Fibroblast of skin of back (primary cell): ENCODE measurements at places on chromosomes 12 and 14.
A peak's percentile ranks its signal among the peaks of the same experiment; 100 is the strongest.

DNA sequence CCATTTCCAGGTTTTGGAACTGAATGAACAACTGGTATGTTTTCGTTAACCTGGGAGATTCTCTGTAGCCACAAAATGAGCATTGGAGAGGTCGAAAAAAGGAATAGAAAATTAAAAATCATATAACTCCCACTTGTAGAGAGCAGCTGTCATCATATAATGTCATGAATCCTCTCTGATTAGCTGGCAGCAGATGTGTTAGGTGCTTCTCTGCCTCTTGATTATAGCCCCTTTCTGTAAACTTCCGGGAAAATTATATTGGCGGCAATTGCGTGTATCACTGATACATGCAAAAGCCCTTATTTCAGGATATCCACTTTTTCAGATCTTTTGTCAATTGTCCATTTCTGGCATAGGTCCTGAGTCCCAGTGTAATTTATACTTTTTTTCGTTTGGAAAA lies 31.7 kb downstream of the FGD4 start:
- DNase-seq, result no peak

- DNase-seq, result no peak
Observed at GRCh38 chr14:102507081-102507856, 2.3 kb downstream of the ANKRD9 start.

GRCh38 chr12:120489018-120489417 lies 6.9 kb upstream of the DYNLL1 start:
- peak; percentile 11 for DNase-seq

DNA sequence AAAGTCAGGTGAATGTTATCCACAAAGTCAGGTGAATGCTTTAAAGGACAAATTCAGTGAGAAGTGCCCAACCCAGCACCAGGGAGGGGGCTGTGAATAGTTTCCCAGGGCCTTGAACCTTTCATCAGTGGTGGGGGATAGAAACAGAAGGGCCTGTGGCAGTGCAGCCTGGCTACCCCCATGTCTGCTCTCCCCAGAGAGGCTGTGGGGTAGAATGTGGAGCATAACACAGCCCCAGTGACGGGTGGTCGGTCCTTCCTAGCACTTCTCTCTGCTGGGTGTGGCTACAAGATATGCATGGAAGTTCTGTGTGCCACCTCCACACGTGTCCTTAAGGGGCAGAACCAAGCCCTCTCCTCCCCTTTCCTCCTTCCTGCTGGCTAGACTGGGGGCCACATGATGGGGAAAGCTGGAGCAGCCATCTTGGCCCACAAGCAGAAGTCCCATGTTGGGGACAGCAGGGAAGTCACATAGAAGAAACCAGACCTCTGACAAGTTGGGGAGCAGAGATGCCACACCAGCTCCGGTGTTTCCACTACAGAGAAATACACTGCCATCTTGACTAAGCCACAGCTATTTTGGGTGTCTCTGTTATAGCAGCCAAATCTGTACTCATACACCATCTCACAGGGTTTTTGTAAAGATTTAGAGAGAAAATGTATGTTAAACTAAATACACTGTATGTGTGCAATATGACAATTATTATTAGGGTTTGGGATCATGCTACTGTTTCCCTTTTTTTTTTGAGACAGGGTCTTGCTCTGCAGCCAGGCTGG lies 17.0 kb downstream of the RITA1 start:
- DNase-seq, result no peak

- DNase-seq, result no peak
Observed at GRCh38 chr14:38960946-38961531, 142.0 kb downstream of the SEC23A start.

GRCh38 chr14:53767566-53767965 lies 189.1 kb downstream of the BMP4 start:
- no peak for DNase-seq

DNA sequence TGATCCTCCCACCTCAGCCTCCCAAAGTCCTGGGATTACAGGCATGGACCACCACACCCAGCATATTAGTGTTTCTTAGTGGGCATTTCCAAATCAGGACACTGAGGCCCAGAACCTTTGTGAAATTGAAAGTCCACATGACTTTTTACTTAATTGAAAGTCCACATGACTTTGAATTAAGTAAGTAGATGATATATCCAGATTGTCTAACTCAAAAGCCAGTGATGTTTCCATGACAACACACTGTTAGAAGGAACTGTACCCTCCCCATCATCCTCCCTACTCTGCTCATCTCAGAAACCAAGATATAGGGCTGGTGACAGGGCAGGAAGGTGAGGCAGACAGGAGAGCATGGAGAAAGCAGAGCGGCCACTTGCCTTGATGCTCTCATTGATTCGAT lies 7.2 kb downstream of the MYO1A start:
- DNase-seq, result no peak

DNA sequence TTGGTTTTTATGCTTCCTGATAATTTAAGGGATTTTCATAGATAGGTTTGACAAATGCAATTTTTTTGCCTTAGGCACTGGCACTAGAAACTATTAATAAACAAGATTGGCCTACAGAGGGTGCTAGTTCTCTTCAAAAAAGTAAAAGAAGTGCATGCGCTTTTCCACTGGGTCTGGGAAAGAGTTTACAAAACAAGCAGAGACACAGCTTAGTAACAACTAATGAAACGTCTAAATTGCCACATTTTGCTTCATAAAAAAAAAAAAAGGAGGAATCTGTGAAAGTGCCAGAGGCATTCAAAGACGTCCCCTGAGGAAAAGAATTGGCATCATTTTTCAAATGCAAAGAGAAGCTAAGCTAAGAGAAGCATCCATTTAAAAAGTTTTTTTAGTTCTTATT lies 58.3 kb upstream of the EEA1 start:
- DNase-seq, result peak; percentile 69

- DNase-seq, result peak; percentile 58
Observed at GRCh38 chr12:87922736-87923135, 106.5 kb downstream of the C12orf50 start.

DNA sequence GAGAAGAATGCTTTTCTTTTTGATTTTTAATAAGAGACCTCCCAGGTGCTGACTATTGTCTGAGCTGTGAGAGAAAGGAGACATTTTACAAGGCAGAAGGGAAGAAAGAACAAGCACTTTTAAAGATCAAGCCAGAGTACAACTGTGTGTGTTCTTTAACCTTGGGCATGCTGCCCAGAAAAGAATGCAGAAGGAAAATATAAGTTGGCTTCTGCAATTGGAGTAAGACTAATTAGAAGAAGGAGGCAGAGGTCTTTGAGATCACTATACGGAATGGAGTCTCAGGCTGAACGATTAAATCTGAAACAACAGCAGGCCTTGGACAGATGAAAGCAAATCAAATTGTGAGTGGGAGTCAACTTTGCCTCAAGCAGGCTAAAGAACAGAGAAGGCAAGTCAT lies 230.5 kb downstream of the ATP23 start:
- peak; percentile 49 for DNase-seq

DNA sequence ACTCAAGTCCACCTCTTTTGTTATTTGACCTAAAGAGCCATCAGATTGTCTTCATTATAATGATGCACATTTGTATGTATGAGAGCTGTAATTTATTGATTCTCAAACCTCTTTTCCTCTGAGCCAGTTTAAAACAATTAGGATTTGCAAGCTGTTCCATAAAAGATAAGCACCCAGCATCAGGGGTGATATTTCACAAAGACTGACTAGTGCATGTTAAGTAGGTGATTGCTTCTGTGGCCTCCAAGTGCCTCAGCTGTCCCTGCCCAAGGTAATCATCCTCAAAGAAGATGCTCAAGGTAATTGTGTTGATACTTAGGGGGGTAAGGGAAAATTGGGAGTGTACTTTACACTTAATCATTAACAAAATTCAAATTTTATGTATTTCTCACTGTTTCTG lies 18.2 kb downstream of the CEP128 start:
- DNase-seq, result no peak

DNA sequence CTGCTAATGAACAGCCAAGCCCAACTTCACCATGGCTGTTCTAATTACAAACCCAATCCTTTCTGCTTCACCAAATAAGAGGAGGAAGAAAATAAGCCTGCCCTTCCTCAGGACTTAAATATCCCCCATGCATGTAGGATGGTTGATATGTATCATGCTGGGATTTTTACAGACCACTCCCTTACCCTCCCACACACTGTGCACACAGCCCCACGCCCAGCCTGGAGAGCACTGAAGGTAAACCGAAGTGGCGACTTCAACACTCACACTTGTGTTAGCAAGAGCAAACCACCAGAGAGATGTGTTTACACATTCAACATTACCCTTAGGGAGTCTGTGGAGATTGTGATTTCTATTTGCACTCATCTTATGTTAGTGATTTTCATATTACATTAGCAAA lies 241.2 kb downstream of the EGLN3 start:
- DNase-seq, result no peak

GRCh38 chr12:78865516-78865915 lies 942 bp downstream of the SYT1 start:
- no peak for DNase-seq

GRCh38 chr12:101620762-101621133 lies 26.0 kb downstream of the MYBPC1 start:
- no peak for DNase-seq

DNA sequence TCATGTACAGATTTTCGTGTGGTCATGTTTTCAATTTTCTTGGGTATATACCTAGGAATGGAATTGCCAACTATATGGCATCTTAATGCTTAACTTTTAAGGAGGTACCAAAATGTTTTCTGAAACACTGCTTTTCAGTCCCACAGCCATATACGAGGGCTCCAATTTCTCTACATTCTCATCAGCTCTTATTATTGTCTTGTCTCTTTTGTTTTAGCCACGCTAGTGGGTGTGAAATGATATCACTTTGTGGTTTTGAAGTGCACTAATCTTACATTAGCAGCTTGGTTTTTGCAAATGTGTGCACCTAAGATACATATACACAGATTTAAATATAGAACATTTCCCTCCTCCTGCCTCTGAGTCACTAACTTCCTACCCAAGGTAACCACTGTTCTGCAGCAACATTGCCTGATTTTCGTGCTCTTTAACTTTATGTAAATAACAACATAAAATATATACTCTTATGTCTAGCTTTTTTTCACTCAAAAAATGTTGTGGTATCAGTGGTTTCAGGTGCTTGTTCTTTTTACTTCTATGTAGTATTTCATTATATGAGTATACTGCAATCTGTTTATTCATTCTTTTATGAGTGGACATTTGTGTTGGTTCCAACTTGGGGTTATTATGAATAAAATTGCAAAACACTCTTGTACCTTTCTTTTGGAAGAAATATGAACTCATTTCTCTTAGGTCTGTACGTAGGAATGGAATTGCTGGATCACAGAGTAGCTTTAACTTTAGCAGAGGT lies 73.1 kb downstream of the ZFP36L1 start:
- DNase-seq, result no peak

GRCh38 chr14:102200690-102201352 lies 61.1 kb downstream of the WDR20 start:
- no peak for DNase-seq

- DNase-seq, result no peak
Observed at GRCh38 chr12:6076346-6076745, 48.1 kb downstream of the VWF start.

GRCh38 chr12:2284857-2285256 lies 232.1 kb downstream of the CACNA1C start:
- peak; percentile 85 for DNase-seq

GRCh38 chr14:103808403-103809001 lies 38.9 kb downstream of the PPP1R13B start:
- peak; percentile 69 for DNase-seq

DNA sequence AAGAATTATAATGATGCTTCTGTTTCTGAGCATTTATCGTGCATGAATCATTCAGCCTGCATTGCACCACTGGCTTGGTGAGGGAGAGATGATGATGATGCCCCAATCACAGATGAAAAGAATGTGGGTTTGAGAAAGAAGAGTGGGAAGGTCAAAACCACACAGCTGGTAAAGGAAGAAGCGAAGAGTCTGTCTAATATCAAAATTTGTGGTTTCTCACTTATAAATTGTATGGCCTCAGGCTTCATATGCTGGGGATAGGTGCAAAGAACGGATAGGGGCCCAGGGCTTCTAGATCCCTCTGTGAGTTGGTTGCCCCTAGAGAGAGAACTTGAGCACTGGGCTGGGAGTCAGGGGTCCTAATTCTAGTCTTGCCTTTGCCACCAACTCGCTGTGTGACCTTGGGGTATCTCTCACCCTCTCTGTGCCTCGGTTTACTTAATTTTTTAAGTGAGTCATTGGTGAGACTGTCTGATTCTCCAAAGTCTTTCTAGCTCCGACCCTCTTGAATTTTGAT lies 2.2 kb downstream of the OASL start:
- peak; percentile 39 for DNase-seq

DNA sequence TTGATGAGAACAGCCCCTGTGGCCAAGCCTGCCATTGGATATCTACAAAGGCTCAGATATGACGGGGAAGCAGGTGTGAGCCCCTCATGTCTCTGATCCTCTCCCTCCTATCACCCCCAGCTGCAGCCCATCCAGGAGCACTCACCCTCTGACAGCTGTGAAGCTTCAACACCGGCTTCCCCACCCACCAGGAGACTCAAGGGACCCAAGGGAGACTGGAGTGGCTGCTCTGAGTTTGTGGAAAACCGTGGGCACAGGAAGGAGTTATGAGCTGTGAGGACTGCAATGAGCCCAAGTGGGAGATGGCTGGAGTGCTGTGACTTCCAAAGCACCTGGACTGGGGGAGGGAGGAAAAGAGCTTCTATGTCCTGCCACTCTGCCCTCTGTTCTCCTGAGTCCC lies 7.9 kb downstream of the IFI27L2 start:
- DNase-seq, result no peak

DNA sequence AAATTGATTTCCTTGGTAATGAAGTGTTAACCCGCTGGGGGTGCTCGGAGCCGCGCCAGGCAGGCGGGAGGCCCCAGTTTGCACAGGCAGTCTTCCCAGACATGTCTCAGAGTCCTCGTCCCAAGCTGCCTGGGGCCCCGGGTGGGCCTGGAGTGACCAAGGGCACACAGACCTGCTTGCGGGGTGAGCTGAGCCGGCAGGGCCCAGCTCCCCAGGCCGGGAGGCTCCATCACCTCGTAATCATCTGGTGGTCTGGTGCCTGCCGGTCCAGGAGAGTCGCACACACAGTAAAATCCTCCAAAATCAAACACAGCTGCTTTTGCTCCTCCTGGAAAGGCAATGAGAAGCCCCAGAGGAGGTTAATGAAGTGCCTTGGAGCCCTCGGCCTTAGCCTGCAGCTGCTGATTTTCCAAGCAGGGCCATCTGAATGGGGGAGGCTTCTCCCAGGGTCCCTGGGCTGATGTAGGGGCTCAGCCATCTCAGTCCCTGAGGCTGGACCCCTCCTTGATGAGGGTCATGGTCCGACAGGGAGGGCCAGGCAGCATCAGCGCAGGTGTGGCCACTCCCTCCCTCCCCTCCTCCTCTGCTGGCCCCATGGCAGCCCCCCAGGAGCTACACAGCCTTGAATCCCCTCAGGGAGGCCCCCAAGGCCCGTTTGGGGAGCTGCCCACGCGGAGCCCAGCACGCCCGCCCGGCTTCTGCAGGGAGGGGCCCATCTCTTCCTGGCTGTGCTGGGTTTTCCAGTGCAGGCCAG lies 39.4 kb upstream of the FBRSL1 start:
- DNase-seq, result no peak

- DNase-seq, result no peak
Observed at GRCh38 chr14:85180876-85181275, 349.1 kb upstream of the FLRT2 start.
